Activated CD4-positive, alpha-beta T cell treated with anti-CD3 and anti-CD28 coated beads for 1 hour (primary cell): ENCODE measurements at places on chromosomes 4 and X.

- no peak for DNase-seq
These were observed 87.4 kb upstream of the GK2 start for GRCh38 chr4:79495447-79495846.

GRCh38 chrX:65755786-65756185 is 88.3 kb downstream of the MSN start:
- no peak for DNase-seq

DNA sequence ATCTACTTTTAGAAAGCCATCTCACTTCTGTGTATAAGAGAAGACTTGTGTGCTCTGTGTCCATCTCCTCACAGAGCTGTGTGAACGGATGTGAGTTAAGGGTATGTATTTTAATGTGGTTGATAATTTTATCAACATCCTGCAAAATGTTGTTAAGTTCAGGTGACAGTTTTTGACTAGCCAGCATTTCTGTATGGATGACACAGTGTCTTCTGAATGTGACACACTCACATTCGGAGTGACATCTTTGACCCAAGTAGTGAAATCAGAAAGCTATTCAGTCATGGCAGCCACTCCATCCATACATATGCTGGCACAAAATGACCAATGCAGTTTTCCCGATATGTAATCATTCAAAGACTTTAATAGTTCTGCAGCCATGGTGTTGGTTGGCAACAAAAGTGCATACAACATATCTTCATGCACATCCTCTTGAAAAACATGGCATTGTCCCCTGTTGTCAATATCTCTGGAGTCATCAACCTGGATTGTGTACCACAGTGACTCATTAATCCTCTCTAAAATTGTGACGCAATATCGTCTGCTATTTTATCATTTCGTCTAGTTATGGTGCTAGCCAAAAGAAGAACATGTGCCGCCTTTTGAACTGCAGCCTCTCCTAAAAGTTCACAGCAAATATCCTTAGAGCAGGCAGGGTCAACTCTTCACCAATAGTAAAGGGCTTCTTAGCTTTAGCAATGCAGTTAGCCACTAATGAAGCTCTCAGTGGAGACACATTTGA is 6.8 kb upstream of the FGF2 start:
- no peak for DNase-seq

GRCh38 chr4:140688711-140689598 is 67.2 kb downstream of the TBC1D9 start:
- DNase-seq = no peak

- DNase-seq = no peak
These were observed 131.6 kb upstream of the TMEM164 start for GRCh38 chrX:109871121-109871888.

- DNase-seq = no peak
These were observed 70.4 kb upstream of the FHL1 start for GRCh38 chrX:136076942-136077341.

- DNase-seq = no peak
These were observed 1587.9 kb upstream of the ADGRL3 start for GRCh38 chr4:59612235-59612634.

DNA sequence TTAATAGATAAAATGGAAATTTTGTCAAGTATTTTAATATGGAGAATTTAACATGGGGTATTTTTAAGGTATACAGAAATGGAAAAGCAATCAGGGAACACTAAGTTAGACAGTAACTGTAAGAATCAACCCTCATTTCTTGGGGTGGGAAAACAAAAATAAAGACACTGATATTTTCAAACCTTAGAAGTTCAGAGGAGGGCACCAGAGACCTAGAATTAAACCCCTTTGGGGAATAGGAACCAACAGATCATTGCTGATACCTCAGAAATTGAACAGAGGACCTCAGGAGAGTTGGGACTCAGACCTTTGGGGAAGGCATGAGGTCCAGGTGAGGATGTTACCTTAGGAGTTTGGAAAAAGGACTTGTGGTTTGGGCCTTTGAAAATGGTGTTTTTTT is 435.6 kb downstream of the TMA16 start:
- no peak for DNase-seq

DNA sequence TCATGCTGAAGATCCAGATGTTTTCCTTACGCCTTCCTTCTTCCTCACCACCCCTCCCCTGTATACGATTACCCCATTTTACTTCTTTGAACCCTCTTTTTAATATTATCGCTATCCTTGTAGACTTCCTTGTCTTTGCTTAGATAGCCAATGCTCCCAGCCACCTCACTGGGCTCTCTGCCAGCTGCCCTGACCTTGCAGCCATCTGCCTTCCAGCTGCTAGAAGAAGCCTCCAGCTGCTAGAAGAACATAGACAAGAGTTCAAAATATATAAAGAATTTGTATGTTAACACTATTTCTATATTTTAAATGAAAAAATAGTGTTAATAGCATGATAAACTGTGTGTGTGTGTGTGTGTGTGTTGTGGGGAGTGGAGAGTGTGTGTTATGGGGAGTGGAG is 374.7 kb downstream of the ANKRD50 start:
- no peak for DNase-seq
